AG10803 (cell line): ENCODE measurements at places on chromosomes 3 and 15.
A peak's percentile ranks its signal among the peaks of the same experiment; 100 is the strongest.

- no peak for DNase-seq
These were observed 216.4 kb downstream of the TLE3 start for GRCh38 chr15:69881302-69881670.

GRCh38 chr15:48984811-48985352, 21.2 kb upstream of the SHC4 start:
- DNase-seq: peak; percentile 67

DNA sequence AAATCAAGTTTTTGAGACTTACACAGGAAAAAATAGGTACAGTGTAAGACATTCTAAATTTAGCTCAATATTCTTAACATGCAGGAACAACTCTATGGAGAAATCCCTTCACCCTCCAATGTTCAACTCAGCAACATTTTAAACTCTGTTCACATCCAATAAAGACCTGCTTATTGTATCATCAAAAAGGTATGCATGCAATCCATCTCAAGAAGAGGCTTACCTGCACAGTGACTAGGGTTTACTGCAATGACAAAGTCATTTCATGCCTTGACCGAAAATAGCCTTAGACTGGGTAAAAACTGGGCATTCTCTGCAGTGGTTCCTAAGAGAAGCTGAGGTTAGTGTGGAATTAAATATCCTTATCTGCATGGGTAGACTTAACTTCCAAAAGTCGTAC, 80.5 kb downstream of the MAGI1 start:
- no peak for DNase-seq

GRCh38 chr15:96108405-96108804, 222.1 kb upstream of the NR2F2 start:
- no peak for DNase-seq

DNA sequence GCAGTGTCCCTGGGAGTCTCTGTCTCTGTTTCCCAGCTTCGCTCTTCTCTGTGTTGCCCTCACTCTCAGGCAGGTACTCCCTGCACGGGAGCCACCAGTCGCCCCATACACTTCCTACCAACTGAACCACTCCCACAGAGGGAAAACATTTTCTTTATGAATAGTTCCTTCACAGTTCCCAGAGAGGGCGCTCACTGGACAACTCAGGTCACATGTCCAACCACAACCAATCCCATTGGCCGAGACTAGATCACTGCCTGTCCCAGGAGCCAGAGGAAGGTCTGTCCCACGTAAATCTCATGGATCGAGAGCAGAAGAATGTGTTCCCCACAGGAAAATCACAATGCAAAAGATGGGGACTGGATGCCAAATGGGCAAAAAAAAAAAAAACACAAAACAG, 26.1 kb downstream of the GRK7 start:
- no peak for DNase-seq

DNA sequence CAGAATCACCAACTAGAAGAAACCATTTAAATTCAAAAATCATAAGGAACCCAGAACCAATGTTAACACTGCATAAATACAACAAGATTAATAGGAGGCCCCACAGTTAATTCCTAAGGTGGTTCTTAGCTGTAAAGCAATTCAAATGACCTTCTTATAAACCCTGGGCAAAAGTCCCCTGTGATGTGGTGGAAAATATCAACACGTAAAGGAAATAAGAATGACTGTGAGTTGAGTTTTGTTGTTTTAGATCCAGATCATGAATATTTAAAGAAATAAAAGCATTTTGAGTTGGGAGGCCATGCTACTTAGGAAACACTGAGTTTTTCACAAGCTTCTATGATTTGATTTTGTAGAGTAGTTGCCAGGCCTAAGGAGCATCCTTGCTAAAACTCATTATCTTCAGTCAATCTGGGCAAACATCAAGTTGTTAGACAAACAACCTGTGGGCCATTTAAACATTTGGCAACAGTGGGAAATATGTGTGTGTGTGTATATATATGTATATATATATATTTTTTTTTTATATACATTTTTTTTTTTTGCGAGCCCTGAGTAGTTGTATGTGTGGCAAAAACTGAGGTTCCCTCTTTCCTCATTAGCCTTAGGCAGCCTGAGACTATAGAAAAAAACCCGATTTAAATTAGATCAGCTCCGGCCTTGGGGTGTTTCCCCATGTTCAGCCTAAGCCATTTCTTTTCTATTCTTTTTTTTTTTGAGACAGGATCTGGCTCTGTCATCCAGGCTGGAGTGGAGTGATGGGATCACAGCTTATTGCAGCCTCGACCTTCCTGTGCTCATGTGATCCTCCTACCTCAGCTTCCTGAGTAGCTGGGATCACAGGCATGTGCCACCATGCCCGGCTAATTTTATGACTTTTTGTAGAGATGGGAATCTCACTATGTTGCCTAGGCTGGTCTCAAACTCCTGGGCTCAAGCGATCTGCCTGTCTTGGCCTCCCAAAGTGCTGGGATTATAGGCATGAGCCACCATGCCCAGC, 8.0 kb upstream of the PXK start:
- no peak for DNase-seq

- DNase-seq: no peak
These were observed 25.2 kb upstream of the CLSTN2 start for GRCh38 chr3:139909811-139910210.

GRCh38 chr3:3503411-3503810, 295.8 kb upstream of the LRRN1 start:
- DNase-seq: no peak

DNA sequence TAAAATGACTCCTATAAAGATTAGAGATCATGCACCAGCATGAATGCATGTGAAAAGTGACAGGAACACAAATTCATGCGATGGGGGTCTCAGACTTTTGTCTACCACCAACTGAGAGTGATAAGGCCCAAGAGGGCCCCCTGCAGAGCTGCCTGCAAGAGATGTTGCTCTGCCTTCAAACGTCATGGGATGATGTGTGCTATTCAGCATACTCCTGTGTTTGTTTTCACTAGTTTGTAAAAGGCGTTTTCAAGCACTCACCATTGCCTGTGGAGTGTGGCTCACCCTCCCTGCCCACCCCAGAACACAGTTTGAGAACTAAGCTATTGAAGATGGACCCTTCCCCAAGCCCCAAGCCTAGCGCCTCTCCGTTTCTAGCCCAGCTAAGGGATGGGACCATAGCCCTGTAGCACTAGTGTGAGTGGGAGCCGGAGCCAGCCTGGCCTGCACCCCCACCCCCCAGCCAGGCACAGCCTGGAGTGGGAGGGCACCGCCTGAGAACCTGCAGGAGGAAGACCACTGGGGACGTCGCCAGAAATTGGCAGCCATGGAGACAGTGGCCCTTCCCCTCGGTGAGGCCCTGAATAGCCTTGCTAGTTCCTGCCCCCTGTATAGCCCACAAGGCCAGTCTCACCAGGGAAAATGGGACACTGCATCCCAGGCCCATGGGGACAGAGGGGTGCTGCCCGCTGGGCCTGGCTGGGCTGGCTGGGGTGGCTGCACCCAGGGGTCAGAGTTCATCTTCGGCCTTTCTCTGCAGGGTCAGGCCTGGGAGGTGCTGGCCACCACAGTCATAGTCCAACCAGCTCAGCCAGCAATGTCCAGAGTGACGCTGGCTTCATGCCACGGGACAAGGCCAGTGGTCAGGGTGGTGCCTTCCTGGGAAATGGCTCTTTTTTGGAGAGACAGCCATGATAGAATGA, 22.6 kb upstream of the KLF13 start:
- DNase-seq: no peak

GRCh38 chr3:50405249-50405648, 45.9 kb upstream of the TMEM115 start:
- DNase-seq: no peak

DNA sequence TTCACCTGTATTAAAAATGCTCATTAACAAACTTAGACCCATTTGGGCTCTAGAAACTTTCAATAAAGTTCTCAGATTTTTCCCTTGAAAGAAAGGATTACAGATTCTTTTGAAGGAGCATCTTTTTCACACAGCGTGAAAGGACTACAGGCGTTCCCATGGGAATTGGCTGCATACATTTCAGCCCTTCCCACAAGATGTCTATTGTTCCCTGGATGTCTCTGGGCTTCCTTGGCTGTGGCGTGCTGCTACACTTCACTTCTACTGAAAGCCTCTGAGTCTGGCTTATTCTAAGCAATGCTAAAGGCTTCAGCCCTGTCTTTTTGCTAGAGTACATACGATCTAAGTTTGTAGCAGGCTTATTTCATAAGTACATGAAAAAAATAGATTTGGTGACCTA, 1.4 kb downstream of the VEPH1 start:
- no peak for DNase-seq

GRCh38 chr3:146558781-146559180, 14.4 kb upstream of the PLSCR1 start:
- DNase-seq: no peak

DNA sequence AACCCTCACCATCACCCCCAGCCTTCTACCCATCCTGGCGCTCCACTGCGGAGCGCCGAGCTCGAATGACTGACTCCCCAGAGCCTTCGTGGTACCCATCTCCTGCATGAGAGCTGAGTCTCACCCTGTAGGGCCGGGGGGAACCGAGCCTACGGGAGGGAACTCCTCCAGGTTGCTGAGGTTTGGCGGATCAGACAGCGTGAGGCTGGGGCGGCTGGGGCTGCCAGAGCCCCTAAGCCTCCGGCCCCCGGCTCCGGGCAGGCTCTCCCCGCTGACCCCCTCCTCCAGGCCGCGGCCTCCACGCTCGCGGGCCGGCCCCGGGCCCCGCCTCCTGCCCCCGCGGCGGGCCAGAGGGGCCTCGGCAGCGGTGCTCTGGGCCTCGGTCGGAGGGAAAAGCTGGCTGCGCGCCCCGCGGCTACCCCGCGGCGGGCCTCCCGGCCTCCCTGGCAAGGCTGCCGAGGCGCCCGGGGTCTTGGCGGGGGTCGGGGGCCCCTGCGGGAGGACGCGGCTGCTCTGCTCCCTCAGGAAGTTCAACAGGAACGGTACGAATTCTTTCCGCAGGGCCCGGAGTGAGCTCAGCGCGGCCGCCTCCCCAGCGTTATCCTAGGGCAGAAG, 643 bp downstream of the CDAN1 start:
- no peak for DNase-seq

- DNase-seq: peak; percentile 77
These were observed 97.8 kb downstream of the LARS2 start for GRCh38 chr3:45486136-45486535.

- no peak for DNase-seq
These were observed 81.0 kb downstream of the TMEM108 start for GRCh38 chr3:133119176-133119575.

- DNase-seq: no peak
These were observed 1.5 kb downstream of the NSUN3 start for GRCh38 chr3:94064243-94064860.

DNA sequence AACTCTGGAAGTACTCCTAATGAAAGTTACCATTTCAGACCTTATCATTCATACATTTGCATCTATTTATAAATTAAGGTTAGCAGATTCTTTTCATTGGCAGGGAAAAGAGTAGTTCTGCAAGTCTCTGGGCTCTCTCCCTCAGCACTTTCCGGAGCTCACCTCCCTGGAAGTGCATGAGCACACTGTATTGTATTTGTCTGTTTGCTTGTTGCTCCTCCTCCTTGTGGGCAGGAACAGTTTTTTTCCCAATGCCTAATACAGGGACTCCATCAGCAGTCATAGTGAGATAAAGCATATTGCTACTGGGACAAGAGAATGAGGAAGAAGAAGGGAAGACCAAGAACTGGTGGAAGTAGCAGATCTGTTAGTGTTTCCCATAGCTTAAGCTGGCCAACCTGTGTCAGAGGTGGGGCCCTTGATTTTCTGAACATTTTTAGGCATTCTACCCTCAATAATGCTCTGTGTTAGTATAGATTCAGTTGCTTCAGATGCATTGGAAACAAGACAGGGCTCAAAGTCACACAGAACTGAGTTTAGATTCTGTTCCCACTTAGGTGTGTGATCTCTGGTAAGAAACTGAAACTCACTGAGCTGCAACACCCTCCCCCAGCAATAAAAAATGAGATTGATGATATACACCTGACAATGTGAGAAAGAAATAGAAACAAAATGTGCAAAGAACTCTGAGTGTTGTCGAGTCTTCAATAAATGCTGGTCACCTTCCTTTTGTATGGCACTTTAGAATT, 407.8 kb downstream of the TUSC7 start:
- no peak for DNase-seq

- DNase-seq: no peak
These were observed 7.9 kb downstream of the MESP2 start for GRCh38 chr15:89783861-89784685.

GRCh38 chr15:42104095-42104891, 9.9 kb upstream of the PLA2G4D start:
- DNase-seq: peak; percentile 73

GRCh38 chr3:129650256-129650872, 43.9 kb upstream of the PLXND1 start:
- DNase-seq: peak; percentile 89

- DNase-seq: peak; percentile 49
These were observed 352.9 kb downstream of the PTPRG start for GRCh38 chr3:61914276-61914675.

DNA sequence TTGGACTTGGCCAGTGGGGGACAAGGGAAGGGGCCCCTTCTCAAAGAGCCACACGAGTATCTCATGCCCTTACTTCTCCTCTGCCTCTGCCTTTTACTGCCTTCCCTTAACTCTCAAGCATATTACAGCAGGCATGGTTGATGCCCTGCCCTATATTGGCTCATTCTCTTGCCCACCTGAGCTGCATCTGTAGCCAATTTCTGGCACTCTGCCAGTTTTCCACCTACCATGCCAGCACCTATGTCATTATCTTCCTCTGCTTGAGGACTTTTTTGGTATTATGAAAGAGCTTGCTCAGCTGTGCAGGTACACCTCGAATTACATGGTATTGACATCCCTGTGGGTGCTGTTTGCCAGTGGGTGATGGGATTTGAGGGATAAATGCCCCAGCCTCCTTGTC, 181.8 kb downstream of the OXSM start:
- no peak for DNase-seq
